ENCODE measurements at places on chromosomes 5 and 9.

DNA sequence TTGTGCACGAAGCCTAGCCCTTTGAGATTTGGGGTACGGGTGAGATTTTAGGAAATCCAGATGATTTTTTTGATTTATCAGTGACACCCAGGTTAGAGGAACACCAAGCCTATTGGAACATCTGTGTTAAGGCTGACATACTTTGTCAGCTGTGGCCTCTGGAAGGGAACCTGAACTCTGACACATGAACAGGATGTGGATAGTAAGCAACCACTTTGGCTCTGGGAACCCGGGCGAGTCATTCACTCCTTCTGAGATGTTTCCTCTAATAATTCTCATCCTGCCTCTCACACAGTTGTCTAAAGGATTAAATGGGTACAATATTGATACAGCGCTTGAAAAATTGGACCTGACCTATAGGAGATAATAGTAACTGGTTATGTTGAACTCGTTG lies 67.8 kb downstream of the FGF1 start:
- DNase-seq = no peak

DNA sequence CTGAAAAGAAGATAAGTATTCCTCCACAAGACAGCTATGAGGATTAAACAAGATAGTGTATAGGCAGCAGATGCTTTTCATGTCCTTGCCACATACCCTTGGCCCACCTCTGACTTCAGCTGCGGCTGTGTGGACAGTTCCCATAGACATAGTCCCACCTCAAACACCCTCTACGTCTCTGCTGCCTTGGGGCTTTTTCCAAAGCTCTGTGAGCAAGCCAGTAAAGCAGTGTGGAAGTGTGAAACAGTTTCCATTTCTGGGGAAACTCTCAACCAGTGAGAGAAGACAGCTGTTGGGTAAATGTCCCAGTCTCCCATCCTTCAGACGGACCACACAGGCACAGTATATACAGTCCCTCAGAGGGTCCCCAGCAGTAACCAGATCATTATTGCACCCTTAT lies 125.5 kb downstream of the CDK5RAP2 start:
- DNase-seq = no peak

GRCh38 chr5:150497274-150497988 lies 10.5 kb upstream of the NDST1 start:
- no peak for DNase-seq

GRCh38 chr5:7816535-7816901 lies 34.4 kb downstream of the CFAP90 start:
- no peak for DNase-seq

DNA sequence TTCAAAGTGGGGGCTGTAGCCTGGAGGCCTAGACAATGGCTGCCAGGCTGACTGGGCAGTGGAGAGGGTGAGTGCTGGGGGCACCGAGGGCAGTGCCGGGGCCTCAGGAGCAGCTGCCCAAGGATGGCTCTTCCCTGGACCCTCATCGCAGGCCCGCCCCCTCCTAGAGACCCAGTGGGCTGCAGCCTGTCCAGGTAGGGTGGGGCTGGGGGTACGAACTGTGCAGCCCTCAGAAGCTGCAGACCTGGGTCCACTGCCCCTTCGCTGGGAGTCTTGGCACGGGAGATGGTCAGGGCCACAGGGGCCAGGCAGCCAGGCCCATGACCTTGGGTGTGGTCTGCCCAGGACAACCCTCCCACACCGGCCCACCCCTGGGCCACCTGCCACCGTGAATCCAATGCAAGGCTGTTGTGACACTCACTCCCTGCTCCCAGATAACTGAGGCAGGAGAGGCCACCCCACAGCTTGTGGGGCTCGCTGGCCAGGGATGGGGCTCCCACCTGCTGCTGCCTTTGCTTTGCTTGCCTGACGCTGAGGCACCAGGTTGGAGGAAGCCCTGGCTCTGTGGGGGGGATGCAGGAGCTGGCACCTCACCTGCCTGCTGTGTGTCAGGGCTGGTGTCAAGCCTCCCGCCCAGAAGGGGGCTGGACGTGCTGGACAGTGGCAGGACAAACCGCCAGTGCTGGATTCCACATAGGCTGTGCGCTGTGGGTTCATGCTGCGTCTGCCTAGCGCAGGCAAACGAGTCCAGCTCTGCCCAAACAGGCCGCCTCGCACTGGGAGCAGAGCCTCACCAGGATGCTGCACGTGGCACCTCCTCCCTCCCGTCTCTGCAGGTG lies 23.1 kb upstream of the SLC9A3 start:
- DNase-seq = no peak

- DNase-seq = no peak
Measured at GRCh38 chr9:304106-304505, 89.4 kb downstream of the DOCK8 start.

GRCh38 chr5:180241600-180241999 lies 32.6 kb upstream of the RASGEF1C start:
- DNase-seq = no peak

GRCh38 chr5:1520791-1521453 lies 2.8 kb downstream of the LPCAT1 start:
- no peak for DNase-seq

DNA sequence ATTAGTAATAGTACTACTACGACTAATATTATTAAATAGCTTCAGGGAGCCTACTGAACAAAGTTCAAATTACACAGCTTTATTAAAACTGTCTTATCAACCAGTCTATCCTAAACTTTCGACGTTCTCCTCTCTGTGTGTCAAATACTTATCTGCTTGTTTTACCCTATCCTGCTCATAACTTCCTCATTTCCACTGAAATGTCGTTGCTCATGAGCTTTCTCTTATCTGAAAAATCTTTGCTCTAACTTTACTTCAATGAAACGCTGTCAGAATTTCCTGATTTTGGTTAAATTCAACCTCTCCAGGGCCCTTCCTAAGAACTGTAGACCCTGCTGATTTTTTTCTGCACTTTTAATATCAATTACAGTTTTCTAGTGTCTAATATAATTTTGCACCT lies 1431.0 kb upstream of the WWC1 start:
- DNase-seq = no peak

DNA sequence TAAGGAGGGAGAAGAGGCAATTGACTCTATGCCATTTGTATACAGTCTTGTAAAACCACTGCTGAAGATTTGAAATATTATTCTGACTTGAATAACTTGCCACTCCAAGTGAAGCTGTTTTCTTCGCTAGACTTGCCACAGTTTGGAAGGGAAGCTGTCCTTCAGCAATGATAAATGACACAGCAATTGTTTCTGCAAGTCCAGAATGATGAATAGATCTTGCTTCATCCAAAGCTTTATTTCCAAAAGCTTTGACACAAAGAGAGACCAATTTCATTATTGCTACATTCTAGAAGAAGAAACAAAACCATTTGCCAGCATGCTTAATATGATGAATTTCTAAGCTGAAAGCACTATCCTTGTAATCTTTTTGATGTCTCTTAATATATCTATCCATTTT lies 73.7 kb downstream of the ZNF366 start:
- DNase-seq = no peak

GRCh38 chr5:106172681-106173532 lies 1497.8 kb downstream of the EFNA5 start:
- no peak for DNase-seq

DNA sequence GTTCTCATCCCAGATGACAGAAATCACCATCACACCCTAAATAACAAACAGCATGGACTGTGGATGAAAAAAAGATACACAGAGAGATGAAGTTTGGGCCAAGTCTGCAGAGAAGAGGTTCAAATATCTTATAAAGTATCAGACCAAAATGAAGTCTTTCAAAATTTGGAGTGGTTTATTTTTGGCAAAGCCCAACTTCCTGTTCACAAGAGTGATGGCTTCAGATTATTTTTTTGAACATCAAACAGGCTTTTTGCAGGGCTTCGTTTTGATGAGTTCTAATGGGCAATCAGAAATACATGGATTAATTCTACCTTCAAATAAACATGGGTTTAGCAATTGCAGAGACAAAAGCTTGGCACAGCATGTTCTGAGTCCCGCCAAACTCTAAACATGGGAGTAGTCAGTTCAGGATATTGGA lies 378.2 kb upstream of the RPS23 start:
- no peak for DNase-seq

DNA sequence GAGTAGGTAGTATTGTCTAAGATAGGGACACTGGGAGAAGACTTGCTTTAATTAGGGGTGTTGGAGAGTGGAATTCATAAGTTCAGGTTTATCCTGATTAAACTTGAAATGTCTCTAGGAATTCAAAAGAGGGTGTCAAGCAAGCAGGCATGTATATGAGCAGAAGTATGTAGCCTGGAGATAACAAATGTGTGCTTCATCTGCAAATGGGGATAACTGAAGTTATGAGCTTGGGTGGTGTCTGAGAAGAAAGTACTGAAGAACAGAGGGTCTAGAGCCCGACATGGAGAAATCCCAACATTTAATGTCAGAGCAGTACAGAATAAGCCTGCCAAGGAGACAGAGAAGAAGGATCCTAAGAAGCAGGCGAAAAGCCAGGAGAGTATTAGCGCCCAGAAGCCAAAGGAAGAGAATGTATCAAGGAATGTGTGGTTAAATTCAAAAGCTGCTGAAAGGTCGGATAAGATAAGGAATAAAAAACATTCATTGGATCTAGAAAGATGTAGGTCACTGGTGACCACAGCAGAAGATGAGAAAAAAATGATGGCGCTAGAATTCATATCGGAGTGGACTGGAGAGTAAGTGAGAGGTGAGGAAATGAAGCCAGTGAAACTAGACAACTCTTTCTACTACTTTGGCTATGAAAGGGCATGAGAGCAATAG lies 401.5 kb upstream of the PIK3R1 start:
- no peak for DNase-seq

- DNase-seq = no peak
Measured at GRCh38 chr9:86034863-86035734, 64.3 kb downstream of the GOLM1 start.

DNA sequence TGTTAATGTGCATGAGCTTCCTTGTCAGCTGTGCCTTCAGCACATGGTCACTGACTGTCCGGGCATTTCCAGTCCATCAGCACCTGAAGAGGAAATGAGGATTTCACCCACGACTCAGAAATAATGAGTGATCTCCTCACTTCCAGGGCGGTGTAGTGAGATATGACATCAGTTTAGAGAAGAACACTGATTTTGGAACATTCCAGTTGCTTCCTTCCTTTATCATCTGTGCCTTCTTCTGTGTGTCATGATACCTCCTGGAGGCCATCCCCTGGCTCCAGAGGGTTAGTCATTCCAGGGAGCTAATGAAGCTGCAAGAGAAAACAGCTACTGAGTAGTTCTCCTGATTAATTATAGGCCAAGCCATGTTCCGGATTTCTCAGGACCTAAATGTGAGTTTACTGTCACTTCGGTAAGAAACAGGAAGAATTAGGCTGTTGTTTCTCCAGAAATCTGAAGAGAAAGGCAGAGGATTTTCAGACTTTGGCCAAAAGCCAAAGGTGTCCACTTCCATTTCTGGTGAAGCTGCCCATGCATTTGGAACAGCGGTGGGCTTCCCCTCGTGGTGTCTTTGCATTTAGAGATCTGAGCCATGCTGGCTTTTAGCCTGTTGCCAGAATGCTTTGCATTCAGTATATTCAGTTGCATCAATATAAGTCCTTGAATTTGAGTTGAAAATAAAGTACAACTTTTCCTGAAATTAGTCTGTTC lies 161.3 kb upstream of the OTULINL start:
- DNase-seq = no peak

GRCh38 chr9:76877961-76878360 lies 28.0 kb downstream of the PRUNE2 start:
- DNase-seq = no peak

Data from putamen (tissue), 1 donor.